ENCODE measurements at places on chromosomes 4 and X.

DNA sequence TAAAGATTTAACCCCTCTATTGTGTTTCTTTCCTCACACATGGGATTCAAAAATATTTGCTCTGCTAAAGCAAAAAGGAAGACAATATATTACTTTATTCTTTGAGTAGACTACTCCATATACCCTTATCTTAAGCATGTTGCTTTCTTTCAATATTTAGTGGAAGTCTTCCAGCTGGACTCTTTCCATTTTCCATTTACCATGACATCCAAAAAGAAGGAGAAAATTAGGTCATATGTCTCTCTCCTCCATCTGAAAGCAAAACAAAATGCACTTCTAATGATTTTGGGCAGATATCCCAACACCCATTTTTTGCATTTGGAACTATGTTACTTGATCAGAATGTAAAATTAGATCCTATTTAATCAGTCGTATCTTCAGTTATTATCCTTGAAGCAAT is 1336.5 kb downstream of the PCDH19 start:
- DNase-seq, result no peak

GRCh38 chr4:36041340-36041739 is 203.0 kb downstream of the ARAP2 start:
- DNase-seq, result no peak

DNA sequence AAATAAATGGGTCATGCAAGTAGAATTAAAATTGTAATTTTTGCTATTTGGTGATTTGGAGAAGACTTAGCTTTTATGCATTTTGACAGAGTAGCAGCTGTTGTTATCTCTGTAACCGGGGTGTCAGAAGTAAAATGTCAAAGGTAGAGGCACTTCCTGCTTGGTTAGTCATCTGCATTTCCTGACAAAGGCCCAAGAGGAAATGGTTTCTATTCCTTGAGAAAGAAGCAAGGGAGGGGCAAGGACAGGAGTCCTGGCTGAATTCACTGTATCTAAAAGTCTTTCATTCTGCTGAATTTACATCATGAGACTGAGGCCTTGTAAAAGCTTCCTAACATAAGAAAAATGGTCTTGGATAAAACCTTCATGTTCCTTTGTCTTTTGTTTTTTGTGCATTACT is 550.9 kb upstream of the BOD1L1 start:
- DNase-seq, result peak; percentile 41

DNA sequence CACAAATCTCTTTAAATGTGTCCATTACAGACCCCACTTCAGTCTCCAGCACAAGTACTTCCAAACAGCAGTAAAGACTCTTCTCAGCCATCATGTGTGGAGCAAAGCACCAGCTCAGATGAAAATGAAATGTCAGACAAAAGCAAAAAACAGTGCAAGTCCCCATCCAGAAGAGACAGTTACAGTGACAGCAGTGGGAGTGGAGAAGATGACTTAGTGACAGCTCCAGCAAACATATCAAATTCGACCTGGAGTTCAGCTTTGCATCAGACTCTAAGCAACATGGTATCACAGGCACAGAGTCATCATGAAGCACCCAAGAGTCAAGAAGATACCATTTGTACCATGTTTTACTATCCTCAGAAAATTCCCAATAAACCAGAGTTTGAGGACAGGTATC is 78.0 kb downstream of the SLC10A6 start:
- no peak for DNase-seq

DNA sequence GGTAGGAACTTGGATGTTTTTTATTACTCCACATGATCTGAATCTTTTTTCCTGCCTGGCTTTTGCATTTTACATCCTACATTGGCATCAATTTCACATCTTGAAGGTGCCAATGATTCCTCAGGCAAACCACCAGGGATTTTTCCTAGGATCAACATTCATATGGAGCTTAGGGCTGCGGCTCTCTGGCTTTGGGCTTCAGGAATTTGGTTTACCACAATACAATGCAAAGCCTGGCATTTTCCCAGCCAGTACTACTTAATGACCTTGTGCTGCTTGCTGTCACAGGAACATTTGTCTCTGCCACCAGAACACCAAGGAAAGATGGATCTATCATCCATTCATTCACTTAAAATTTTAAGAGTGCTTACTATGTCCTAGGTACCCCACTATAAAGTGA is 180.7 kb downstream of the PDGFC start:
- DNase-seq, result peak; percentile 93

DNA sequence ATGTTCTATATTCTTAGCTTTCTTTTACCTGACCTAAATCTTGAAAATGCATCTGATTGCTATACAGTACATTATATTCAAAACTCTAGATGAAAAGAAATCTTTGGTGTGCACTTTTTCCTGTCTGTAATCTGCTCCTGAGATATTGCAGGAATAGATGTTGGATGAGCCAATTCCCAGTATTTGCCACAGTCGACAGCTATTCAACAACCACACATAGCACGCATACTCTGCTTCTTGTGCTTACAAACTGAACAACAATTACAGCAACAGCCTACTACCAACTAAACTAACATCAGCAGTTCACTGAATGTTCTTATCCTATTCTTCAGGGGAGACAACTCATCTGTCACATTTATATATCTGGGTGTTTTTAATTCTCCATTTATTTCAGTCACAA is 573.9 kb upstream of the GRID2 start:
- no peak for DNase-seq

DNA sequence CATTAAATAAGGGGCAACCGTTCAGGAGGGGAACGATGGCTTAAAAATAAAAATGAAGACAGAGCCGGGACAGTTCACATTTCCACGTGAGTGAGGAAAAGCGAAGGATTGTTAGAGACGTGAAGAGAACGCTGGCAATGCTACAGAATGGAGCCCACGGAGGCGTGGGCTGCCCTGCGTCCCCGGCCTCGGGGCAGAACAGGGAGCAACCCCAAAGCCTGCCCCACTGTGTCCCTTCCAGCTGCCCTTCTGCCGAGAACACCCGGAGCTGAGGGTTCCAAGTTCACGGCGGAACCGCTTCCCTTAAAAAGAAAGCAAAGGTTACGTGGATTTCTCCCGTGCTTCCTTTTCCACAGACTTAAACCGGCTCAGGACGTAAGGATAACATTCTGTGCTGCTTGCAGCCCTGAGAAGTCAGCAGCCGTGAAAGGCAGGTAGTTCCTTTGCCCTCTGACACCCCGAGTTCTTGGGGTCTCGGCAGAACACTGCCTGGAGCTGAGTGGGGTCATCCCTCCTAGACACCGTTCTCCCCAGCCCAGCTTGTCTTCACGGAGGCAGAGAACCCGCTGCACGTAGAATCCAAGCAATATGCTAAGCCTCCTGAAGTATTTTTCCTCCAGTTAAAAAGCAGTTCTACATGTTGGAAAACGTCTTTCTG is 14.2 kb downstream of the DHRSX start:
- DNase-seq, result no peak

All from AG10803 (cell line).